ENCODE measurements at places on chromosomes 2 and 18.

DNA sequence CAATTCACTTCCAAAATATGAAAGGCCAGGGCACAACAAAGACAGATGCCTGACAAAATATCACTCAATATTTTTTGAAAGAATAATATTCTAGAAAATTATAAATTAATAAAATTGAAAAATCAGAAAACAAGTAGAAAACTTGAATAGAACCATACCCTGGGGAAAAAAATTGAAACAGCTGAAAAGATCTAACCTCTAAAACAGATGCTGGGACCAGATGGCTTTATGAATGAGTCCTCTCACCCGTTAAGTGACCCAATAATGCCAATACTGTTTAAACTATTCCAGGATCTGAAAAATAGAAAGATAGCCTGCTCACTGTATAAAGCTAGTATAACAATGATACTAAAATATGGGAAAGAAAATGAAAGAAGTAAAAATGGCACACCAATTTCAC, 322.3 kb upstream of the VWC2L start:
- no peak for DNase-seq

GRCh38 chr2:144507441-144508171, 12.3 kb downstream of the ZEB2 start:
- DNase-seq, result no peak

DNA sequence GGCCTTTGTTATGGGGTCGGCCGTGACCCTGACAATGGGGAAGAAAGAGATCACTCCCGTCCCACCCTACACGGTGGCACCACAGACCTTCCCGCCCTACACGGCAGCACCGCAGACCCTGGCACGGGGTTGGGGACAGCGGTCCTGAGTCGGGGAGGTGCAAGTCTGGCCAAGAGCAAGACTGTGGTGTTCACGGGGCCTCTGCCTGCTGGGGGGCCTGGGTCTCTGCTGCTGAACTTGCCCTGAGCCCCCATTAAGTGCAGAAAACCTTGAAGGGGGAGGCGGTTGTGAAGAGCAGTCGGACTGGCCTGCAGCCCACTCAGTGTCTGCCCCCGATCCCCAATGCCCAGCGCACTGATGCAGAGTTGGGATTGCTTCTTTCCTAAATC, 75.9 kb downstream of the SLC66A2 start:
- no peak for DNase-seq

DNA sequence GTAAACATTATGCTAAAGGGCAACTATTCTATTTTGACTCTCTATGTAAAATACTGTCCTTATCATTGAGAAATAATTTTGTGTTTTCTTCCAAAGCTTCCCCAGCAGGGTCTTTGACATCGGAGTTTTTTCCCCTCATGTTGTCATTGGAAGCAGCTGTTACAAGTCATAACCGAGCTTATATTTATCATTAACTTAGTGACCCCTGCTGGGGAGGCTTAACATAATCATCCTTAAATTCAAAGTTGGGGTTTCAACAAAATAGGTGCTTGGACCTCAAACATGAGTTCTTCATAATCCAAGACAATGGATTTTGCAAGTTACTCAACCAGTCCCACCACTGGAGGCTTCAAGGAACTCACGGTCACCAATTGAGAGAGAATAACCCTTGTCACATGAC, 330.9 kb downstream of the DCC start:
- DNase-seq, result no peak

- no peak for DNase-seq
Measured at GRCh38 chr2:215765729-215766360, 247.5 kb downstream of the MREG start.

DNA sequence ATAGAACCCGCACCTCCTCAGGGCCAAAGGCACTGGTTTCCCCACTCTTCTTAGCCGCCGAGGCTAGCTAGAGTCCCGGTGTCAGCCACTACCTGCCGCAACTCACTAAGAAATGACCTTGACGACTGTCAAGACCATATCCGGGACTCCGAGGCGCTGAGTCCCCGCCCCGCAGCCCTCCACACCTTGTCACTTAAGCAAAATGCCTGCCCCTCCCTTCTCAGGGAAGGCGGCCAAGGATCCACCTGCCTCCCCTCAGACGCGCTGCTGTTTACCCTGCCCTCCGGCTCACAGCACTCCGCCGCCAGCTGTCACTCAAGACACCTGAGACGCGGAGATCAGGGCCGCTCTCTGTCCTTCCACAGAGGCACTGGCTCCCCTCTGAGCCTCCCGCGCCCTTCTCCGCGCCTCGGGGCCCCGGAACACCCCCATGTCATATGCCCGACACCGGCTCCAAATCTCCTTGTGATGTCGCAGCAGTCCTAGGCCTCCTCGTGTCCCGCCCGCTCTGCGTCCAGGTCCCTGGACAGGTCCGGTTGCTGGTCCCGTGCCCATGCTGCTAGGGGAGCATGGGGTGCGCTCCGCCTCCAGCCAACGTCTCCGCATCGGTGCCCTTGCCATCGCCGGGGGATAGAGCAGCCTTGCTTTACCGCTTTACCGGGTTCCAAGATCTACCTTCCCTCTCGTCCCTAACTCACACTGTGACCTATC, 32.5 kb upstream of the REG3G start:
- peak; percentile 25 for DNase-seq

GRCh38 chr2:226828191-226828590, 7.7 kb upstream of the RHBDD1 start:
- no peak for DNase-seq

DNA sequence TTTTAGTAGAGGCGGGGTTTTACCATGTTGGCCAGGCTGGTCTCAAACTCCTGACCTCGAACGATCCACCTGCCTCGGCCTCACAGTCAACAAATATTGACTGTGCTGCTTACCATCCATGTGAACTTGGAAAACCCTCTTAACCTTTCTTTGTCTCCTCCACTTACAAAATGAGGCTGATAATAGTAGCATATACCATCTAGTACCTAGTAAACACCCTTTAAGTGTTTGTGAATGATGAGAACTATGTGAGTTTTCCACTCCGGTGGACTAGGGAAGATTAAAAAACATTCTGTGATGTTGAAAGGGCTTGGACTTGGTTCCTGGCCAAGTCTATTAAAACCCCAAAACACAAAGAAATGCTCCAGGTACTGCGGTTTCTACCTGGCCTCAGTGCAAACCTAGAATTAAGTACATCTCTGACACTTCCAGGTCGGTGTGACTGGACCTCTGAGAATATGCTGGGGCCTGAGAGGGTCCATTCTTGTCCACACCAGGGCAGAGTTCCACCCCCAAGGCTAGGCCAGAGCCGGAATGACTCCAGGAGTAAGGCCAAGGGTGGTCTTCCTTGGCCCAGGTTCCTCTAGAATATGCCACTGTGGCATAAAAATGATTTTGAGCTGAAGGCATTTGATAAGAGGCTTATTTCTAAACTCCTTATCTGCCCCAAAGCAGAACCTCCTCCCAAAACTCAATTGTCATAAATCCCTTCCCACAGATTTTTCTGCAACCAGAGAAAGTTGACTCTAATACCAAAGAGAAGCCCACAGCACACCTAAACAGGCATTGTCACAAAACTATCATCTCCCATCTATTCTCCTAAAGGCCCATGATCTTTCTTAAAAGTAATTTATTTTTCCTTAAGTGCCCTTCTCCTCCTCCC, 217.5 kb downstream of the TGIF1 start:
- DNase-seq, result no peak

- DNase-seq, result no peak
Measured at GRCh38 chr2:12265646-12266045, 451.1 kb upstream of the TRIB2 start.

DNA sequence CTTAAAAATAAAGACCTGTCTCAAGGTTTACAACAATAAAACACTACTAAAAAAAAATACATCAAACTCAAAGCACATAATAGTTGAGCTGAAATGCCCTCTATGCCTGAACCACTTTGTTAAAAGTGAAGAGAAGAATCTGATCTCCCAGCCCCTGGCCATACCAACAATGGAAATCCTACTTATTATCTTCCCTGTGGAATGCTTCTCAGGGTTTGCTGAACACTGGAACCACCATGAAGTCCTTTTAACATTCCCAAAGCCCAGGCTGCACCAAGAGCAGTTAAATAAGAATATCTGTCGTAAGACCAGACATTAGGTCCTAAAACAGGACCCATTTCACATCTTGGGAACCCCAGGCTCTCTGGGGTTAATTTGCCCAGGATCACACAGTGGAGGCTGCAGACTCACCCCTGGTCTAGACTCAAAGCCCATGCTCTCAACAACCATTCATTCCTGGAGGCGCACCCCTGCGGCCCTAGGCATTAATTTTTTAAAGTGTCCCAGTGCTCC, 285.8 kb downstream of the STK39 start:
- DNase-seq, result no peak

GRCh38 chr18:79863161-79864005, 65.6 kb downstream of the KCNG2 start:
- DNase-seq, result no peak

GRCh38 chr2:127759931-127760330, 51.0 kb downstream of the WDR33 start:
- DNase-seq, result no peak

DNA sequence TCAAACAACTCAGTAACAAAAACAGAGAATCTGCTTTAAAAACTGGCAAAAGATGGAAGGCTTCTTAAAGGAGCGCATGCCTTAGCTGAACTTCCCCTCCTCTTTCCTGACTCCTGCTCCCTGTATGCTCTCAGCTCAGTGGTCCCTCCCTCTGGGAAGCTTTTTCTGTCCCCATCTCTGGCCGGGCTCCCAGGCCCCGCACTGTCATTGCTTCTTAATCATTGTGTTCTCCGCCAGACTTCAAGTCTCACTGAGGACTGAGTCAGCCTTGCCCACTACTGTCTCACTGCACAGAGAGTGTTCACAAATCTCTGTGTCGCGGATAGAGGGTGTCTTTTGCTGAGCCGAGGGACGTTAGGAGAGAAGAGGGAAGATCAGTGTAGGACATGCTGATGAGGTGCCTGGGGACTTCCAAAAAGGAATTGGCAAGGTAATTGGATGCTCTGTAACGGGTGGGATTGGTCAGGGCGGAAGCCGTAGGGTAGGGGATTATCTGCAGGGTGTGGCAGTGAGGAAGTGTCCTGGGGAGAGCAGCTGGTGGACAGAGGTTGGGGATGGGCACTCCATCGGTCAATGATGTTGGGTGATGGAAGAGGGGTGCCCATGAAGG, 16.2 kb downstream of the TOGARAM2 start:
- no peak for DNase-seq

DNA sequence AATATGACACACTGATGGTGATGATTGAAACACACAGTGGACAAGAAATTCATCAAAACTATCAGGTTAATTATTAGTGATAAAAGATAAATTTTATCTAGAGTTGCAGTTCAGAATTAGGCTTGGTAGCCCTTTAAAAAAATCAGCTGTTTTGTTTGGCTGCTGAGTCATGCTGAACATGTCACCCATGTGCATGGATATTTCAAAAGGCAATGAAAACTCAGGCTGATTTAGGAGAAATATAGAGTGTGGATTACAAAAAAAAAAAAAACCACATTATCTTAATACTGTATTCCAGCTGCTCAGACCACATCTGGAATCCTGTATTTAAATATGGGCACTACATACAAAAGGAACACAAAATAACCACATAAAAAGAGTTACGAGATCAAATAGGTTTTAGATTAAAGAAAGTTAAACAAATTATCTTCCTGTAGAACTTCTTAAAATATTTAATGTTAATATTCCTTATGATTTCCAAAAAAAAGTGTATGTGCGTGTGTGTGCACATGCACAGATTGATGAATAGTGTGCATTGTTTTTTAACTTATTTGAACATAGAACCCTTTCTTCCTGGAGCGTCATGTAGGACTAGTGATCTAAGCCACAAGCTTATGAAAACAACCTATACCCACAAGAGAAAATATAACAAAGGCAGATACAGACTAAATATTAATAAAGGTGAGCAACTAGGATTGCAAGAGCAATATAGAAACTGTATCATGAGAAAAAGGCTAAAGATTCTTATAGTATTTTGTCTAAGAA, 186.2 kb downstream of the STK39 start:
- no peak for DNase-seq

DNA sequence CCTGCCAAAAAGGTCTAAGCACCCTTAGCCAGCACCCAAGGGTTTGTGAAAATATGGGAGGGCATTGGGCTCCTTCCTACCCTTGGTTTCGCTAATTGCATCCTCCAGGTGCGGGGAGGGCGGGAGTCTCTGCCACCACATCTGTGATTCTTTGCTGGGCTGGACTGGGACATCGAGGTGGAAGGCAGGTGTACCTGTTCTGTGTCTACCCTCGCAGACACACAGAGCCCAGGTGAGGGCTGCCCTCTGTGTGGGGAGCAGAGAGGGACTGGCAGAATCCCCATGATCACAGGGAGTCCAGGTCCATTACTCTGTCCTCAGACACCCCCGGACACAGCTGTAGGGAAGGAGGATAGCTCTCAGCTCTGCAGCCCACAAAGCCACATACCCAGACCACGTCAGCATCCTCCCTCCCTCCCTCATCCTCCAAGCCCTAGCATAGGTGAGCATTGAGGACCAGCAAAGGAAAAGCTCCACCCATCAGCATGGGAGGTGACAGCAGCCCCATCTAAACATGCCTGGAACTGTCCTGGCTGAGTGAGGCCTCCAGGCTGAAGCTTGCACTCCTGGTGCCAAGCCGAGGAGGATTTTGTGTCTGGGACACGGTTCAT, 49.8 kb downstream of the PLB1 start:
- no peak for DNase-seq

DNA sequence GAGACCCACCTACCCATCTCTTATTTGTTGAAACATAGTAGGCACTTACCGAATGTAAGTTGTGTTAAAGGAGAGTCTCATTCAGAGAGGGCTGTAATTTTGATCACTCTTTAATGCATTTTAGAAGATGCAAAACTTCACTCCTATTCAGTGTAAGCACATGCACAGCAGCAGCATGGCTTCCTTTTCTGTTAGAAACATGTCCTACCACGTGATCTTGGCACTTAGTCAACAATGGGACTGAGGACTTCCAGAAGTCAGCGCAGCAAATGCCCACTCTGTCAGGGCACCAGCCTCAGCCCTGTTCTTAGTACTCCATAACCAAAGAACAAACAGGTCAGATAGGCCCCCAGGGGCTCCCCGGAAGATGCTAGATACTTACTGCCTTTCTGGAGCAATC, 456.5 kb downstream of the METTL4 start:
- DNase-seq, result no peak

- DNase-seq, result no peak
Measured at GRCh38 chr2:181123798-181124231, 143.4 kb downstream of the UBE2E3 start.

GRCh38 chr18:61245276-61245675, 88.0 kb upstream of the CDH20 start:
- DNase-seq, result peak; percentile 31

GRCh38 chr2:218036371-218036770, 32.7 kb upstream of the RUFY4 start:
- no peak for DNase-seq

DNA sequence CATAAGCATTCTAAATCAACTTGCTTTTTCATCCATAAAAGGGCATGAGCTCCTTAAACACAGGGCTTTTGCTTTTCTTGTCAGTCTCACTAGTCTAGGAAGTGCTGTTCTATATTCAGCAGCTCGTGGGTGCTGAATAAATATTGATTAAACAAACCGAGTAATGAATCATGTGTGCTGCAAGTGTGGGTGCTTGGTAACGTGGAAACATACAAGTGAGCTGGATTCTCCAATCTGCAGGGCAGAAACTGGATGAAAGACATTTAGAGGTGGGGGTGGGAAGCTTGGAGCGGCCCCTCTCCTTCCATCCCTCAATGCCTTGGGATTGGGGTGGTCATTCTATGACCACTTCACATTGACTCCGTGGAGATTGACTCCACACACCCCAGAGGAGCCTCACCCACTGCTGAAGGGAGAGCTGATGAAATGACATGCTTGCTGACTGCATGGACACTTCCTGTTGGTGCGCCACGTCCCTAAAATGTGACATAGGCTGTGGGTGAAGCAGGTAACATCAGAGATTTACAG, 114.6 kb downstream of the DOCK10 start:
- no peak for DNase-seq

All from glutamatergic neuron (in vitro differentiated cells).